Astrocyte (in vitro differentiated cells and primary cell): ENCODE measurements at places on chromosomes 5 and 9. TPM values are rescaled to one million over a fixed set of nuclear protein-coding genes. Genes with fewer than 3 reads are reported as not detected.
A peak's percentile ranks its signal among the peaks of the same experiment; 100 is the strongest.

GRCh38 chr5:20032896-20033295 lies 44.9 kb upstream of the CDH18 start:
- no peak for DNase-seq

GRCh38 chr5:172444626-172445365 lies 9.5 kb downstream of the SH3PXD2B start:
- DNase-seq: no peak

DNA sequence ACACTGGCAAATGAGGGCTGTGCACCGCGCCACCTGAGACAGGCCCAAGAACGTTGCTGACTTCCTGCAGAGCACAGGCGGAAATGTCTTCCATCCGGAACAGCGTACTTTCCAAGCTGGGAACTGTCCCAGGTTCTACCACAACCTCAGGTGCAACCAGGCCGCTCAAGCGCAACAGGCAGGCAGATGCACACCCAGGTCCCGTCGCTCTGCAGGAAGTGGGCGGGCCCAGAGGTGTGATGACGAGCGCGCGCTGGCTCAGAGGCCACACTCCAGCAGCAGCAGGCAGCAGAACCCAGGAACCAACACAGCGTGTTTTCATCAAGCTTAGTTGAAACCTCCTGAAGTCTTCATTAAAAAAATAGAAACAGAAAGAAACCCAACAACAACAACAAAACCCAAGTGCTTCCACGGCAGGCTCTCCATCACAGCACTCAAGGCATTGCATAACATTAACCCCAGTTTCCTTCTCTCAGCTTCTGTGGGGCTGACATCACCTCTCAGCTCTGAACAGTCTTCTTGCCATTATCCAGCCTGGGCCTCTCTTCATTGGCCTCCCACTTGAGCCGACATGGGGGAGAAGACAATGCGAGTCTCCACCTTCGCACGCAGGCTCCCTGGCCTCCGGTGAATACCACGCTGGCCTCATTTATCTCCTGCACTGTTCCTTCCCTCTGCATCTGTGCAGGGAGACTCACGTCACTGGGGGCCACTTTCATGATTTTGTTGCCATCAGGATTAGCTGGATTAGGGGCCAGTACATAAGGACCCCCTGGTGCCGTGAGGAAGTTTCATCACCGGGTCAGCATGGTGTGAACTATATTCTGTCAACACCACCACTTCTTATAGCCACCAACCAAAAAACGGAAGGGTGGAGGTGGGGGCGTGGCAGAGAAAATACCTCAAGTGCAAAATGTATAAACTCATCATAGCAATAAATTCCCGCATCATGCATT lies 22.1 kb downstream of the PTCH1 start:
- DNase-seq: peak; percentile 64

DNA sequence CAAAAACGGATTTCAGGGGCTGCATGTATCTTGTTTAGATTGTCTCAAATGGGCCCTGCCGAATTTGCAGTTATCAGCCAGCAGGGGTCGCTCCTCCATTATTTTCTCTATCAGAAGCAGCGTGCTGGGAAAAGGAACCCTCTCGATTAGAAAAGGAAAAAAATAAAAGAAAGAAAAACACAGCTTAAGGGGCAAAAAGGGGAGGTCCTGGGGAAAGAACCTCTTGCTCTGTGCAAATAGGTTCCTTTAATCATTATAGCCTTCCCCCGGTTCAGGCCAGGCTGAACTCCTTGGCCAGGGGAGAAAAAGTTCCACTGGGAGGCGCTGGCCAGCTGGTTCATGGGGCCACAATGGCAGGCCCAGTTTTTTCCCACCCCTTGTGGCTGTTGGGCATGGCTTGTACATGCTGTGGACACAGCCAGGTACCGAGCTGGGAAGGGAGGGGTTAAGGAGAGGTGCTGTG lies 25.0 kb upstream of the CAPSL start:
- DNase-seq: no peak

- DNase-seq: no peak
These were observed 6.5 kb downstream of the CYSTM1 start for GRCh38 chr5:140181525-140181924.

- peak; percentile 31 for DNase-seq
These were observed 251.9 kb downstream of the MAT2B start for GRCh38 chr5:163757344-163757743.

The DND1 gene
- 1.4 and 1.7 TPM in 2 replicates for total RNA-seq

The UBAP2 gene
- total RNA-seq: 65.4 and 73.3 TPM in 2 replicates

The PITX1 gene
- 0.52 TPM in 1 of 2 replicates, not detected in the other for total RNA-seq
